ENCODE measurements at places on chromosomes 3 and 15.

GRCh38 chr3:46065750-46066256 is 38.5 kb upstream of the XCR1 start:
- no peak for DNase-seq

DNA sequence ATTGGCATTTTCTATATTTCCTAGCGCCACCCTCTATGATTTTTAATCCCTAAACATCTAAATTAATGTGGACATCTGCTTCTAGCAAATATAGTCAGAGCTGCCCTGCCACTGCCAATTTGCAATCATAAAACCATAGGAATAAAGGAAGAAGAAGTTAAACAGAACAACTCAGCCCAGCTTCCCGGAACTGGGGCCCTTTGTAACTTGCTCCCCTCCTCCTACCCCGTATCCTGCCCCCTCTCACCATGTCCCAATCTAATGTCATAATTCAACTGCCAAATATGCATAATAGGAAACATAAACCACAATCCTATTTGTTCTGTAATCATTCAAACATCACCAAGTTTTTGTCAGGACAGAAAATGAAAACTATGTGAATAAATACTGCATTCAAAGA is 74.4 kb upstream of the ACP3 start:
- DNase-seq, result no peak

DNA sequence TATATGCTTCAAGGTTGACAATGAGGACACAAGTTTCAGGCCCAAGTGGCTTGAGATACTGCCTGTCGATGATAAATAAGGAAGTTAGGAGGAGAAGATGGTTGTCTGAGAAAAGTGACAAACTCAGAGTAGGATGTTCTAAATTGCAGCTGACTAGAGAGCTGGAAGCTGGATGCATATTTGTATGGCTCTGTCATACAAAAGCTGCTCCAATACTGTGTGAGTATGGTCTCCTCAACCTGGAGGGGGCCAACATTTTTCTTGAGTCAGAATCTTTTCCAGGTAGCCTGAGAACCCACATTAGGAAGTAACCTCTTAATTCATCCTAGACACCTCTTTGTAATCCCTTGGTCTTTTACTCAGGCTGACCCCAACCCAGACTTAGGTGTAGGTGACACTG is 28.4 kb upstream of the TPRG1 start:
- no peak for DNase-seq

DNA sequence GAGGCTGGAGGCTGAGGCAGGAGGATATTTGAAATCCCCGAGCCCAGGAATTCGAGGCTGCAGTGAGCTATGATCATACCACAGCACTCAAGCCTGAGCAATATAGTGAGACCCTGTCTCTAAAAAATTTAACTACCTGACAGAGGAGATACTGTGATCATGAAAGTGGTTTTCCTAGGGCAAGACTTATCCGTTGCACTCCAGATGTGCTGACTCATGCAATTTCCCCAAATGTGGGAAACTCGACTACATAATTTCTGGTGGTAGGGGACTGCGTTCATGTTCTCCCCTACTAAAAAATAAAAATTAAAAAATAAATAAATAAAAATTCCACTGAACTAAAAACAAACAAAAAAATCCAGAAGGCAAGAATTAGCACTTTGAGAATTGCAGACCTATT is 271.7 kb downstream of the SHQ1 start:
- no peak for DNase-seq

DNA sequence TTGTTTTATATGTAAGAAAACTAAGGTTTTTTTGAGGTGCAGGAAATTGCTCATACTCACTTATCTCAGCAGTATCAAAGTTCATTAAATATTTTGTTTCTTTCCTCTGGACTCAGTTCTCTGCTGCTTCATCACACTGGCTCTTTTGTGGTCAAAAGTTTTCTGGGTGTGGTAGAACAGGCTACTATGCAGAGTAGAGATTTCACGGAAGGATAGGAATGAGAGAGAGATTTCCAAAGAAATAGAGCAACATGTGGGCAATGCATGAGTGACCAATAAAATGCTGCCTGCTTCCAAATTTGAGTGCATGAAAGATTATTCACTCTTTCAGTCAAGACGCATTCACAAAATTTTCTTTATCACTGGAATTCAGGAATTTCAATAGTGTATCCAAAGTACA is 577.3 kb upstream of the SEMA6D start:
- no peak for DNase-seq

- no peak for DNase-seq
Observed at GRCh38 chr3:142276781-142277180, 51.4 kb upstream of the GK5 start.

GRCh38 chr3:117400303-117400702 is 690.7 kb downstream of the TUSC7 start:
- no peak for DNase-seq

GRCh38 chr15:65805019-65805745 is 13.1 kb upstream of the DENND4A start:
- no peak for DNase-seq

DNA sequence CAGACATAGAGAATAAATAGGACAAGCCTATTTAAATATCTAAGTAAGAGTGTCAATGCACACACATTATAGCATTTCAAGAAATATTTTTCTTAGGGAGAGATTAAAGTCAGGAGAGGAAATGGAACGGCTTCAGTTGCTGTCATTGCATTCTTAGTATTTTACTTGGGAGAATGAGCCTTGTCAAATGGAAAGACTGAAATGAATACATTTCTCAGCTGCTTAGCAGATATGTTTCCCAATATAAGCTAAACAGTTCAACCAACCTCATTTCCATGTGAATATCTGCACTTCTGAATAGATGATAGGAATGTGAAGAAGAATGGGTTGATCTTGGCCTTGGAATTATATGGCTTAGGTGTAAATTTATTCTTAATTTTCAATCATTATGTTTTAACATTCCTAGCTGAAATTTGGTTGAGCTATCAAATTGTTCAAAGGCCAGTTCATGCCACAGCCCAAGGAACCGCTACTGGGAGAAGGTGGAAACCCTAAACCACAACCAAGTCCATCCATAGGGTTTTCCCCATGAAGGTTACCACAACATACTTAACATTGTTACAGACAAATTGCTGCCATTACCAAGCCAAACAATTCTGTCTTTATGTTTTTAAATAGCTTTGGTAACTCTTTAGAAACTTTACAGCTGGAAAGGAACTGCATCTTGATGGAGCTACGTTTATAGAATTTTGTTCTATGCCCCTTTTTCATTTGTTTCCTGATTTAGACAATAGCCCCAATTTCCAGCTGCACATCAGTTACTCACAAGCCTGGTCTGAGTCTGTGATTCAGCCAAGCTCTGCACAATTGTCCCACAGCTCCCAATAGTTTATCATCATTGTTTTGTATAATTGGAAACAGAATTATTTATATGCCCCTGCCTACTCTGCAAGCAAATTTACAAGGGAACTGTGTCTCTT is 459.6 kb downstream of the MECOM start:
- DNase-seq, result no peak

- DNase-seq, result no peak
Observed at GRCh38 chr15:39154227-39154638, 426.6 kb upstream of the THBS1 start.

DNA sequence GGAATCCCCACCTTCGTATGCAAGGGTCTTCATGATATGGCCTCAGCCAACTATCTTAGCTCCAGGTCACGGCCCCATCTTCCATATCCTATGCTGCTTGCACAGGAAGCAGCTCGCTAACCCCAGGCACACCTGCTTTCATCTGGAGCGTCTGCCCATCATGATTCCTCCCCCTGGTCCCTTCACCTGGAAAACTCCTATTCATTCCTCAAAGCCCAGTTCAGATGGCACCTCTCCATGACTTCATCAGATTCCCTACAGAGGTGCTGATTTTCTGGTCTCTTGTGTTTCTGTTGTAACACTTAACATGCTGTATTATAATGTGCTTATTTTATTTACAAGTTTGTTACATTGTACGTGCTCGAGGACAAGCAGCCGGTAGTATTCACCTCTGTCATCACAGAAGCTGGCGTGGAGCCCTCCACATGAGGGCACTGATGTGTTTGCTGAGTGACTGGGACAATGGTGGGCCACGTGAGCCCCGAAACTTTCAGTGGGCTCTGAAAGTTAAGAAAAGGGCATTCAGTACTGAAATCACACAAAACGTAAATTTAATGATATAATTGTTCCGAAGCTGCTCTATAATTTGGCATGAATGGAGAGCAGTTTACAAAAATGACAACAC is 16.2 kb downstream of the MUC20 start:
- DNase-seq, result no peak

DNA sequence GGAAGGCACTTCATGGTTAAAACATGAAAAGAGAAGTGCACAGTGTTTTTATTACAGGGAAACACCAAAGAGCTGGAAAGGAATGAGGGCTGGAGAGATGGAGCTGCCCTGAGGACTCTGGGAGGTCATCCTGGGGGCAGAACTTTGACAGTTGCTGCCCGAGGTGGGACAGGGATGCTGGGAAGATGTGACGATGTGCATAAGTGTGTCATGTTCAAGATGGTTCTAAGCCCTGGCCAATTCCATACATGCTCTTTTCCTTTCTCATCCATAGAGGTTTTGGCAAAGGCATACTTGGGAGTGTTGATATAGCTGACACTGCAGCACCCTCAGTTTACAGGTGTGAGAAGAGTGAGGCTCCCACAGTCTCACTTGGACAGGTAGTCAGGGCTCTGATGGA is 23.8 kb downstream of the LPP start:
- no peak for DNase-seq

DNA sequence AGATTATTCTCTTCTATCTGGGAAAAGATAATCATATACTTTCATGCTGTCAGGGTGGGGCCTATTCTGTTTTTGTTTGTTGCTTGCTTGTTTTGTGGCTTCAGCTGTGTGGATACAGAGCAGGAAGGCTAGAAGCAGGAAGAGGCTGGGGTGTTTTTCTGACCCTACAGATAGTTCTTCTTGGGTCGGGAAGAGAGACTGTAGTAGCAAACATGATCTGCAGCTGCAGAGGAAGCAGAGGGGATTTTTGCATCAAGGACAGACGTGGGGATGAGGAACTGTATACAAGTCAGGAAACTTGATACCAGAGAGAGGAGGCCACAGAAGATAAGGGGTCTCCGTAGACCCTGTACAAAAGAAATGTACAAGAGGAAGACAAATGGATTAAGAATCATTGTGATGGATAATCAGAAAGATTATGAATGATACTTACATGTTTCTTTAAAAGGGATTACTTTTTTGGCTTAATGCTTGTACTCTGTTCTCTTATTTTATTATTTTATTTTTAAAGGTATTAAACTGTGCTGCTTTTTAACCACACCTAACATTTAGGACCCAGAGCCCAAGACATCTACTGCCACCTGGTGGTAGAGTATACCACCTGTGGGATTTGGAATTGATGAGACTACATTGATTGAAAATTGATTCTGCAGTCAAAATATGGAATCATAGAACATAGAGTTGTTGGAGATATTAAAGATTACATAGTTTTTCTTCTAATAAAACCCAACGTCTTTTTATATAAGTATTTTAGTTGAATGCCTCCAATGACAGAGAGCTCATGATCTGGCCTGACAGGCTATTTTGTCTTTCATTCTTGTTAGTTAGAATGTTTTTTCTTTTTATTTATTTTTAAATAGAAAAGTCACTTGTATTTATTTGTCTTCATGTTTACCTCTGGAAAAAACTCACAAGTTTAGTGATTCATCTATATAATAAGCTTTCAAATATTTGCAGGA is 87.3 kb upstream of the ROPN1 start:
- DNase-seq, result peak; percentile 30

DNA sequence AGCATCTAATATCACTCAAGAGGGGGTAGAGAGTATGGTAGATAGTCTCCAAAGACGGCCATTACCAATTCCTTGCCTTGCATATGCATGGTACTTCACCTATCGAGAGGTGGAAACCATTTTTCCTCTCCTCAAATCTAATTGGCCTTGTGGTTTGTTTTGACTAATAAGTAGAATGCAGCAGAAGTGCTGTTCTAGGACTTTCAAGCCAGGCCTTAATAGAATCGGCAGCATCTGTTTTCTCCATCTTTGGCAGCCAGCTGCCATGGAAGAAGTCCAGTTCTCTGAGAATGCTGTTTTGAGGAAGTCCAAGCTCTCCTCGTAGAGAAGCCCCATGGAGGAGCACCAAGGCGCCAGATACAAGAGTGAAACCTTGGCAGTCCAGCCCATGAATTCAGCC is 59.1 kb upstream of the RASGRP1 start:
- peak; percentile 69 for DNase-seq

DNA sequence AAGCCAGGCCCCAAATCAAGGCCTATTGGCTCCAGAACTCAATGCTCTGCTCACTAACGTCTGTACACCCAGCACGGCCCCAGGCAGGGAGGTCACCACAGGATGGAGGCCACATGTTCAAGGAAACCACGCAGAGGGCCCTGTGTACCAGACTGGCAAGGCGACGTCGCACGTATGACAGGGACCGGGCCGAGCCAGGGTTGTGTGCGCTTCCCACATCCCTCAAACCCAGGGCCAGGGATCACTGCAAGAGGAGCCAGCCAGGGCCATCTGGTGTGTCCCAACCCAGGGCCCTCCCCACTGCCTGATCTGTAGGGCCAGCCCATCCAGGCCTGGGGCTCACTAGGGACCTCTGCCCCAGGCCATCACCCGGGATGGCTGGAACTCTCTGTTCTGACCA is 62.0 kb downstream of the ZNF445 start:
- DNase-seq, result no peak

GRCh38 chr3:4995500-4996053 is 16.3 kb downstream of the BHLHE40 start:
- no peak for DNase-seq

GRCh38 chr3:6549296-6549695 is 311.6 kb upstream of the GRM7 start:
- DNase-seq, result no peak

- no peak for DNase-seq
Observed at GRCh38 chr3:89179355-89180001, 72.1 kb downstream of the EPHA3 start.

GRCh38 chr3:53719796-53720195 is 126.4 kb downstream of the CHDH start:
- DNase-seq, result no peak

- DNase-seq, result no peak
Observed at GRCh38 chr3:143332026-143332425, 212.5 kb downstream of the CHST2 start.

DNA sequence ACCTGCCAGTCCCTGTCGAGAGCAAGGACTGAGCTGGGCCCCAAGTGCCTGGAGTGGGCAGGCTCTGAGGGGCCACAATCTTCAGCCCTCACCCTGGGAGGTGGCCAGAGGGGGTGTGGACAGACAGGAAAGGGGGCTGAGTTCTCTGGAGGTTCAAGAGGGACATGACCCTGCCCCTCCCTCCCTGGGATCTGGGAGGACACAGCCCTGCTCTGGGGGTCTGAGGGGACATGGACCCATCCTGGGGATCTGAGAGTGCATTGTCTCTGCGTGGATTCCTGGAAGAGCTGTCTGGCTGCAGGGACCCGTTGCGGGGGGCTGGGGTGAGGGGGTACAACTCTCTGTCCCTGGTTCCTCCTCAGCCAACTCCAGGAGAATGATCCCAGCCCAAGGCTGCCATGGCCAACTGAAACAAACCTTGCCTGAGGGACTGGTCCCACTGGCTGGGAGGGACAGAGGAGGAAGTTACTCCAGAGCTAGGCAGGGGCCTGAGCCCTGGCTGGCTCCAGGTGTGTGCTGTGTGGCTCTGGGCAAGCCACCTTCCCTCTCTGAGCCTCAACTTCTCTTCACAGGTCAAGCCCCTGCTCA is 29.0 kb downstream of the PTH1R start:
- no peak for DNase-seq

GRCh38 chr3:108389372-108389771 is 93.0 kb downstream of the HHLA2 start:
- no peak for DNase-seq
